ENCODE measurements at places on chromosomes 12 and 14.

- no peak for DNase-seq
These were observed 53.1 kb downstream of the GALNT9 start for GRCh38 chr12:132276066-132276826.

GRCh38 chr14:106129274-106129673, 602.9 kb downstream of the TMEM121 start:
- DNase-seq, result no peak

GRCh38 chr14:101594511-101595148, 33.3 kb downstream of the DIO3 start:
- DNase-seq, result no peak

GRCh38 chr12:85825746-85826145, 10.5 kb downstream of the RASSF9 start:
- no peak for DNase-seq

Data from NCI-H1092 treated with DMSO at 0.1 percent for 48 hours (cell line).